ENCODE measurements at places on chromosomes 5 and 9. TPM values are rescaled to one million over a fixed set of nuclear protein-coding genes. Genes with fewer than 3 reads are reported as not detected.

GRCh38 chr9:129596541-129597331 is 24.2 kb downstream of the C9orf50 start:
- H3K4me1 ChIP-seq, result peaks cover 16% of the 10 kb centered on the region
- no peak for DNase-seq

- peaks cover 2% of the 10 kb centered on the region for H3K27me3 ChIP-seq
- H3K36me3 ChIP-seq, result no peaks in the 10 kb centered on the region
- no peak for DNase-seq
- H3K4me1 ChIP-seq, result no peaks in the 10 kb centered on the region
- no peak overlapping the region for H3K27ac ChIP-seq
Observed at GRCh38 chr9:72203205-72203803, 54.1 kb downstream of the GDA start.

DNA sequence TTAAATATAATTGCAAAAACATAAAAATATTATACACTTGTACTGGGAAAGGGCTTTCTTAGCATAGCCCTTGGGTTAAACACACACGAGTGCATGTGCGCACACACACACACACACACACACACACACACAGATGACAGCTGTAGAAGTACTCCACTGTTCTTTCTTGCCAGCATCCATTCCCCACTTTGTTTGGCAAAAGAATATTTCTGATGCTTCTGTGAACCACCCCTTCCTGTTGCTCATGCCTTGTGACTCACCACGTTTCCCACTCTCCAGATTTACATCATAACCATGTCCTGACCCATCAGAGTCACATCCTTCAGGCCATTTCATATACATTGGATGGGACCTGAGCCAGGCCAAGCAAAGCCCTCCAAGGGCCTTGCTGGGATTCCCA is 280.1 kb downstream of the DNAH5 start:
- H3K27ac ChIP-seq, result no peak overlapping the region
- H3K36me3 ChIP-seq, result no peaks in the 10 kb centered on the region
- H3K4me3 ChIP-seq, result no peak overlapping the region
- no peak for DNase-seq

DNA sequence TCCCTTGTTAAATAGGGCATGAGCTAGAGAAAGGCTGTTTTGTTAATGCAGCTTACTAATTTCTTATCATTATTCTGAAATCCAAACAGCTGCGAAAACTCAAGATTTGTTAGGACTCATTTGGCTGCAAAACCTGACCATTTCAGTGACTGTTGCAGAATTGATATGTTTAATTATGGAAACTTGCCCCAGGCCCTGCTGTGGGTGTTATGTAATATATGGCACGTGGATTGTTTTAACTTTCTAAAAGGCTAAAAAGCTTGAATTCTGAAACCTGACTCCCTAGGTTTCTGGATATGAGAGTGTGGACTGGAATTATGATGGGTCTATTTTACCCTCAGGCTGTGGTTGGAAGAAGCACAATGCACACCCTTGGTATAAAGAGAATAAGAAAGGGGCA is 4.4 kb downstream of the IL9 start:
- no peak overlapping the region for H3K27ac ChIP-seq
- no peaks in the 10 kb centered on the region for H3K36me3 ChIP-seq
- no peak for DNase-seq

The PPP3R2 gene
- total RNA-seq, result not detected

DNA sequence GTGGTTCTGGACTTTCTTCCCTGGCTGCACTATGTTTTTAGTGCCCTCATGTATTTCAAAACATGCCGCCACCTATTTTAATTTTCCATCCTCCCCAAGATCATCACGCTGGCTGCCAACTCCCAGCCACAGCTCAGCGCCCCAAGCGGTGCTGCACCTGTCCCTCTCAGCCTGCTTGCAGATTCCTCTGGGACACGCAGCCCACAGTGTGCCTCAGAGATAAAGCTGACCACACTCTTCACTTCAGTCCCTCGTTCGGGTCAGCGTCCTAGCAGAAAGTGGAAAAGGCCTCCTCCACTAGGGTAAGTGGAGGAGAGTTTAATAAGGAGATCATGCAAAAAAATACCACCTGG is 56.2 kb upstream of the CKS2 start:
- no peaks in the 10 kb centered on the region for H3K27me3 ChIP-seq
- H3K36me3 ChIP-seq, result no peaks in the 10 kb centered on the region
- H3K27ac ChIP-seq, result no peak overlapping the region
- DNase-seq, result peak; percentile 4
- H3K4me1 ChIP-seq, result no peaks in the 10 kb centered on the region
- no peak overlapping the region for H3K4me3 ChIP-seq

The BARX1 gene
- not detected for total RNA-seq

DNA sequence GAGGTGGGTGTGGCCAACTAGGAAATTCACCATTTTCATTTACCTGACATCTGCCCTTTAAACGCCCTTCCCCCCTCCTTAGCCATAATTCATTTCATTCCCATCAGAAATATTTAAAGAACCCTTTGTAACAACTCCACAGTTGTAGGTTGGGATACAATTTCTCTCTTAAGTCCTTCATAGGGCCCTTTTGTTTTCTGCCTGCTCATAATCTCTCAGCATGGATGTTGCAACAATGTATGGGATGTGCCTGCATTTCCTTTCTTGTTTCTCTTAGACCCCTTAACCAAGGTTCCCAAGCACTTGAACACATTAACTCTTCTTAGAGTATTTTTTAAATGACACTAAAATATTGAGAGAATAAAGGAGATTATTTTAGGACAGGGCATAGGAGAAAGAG is 51.7 kb upstream of the MYO10 start:
- H3K36me3 ChIP-seq, result no peaks in the 10 kb centered on the region
- H3K27ac ChIP-seq, result no peak overlapping the region
- no peaks in the 10 kb centered on the region for H3K4me1 ChIP-seq
- no peak for DNase-seq

The LVRN gene
- not detected for total RNA-seq

The HAPLN1 gene
- total RNA-seq, result not detected

- H3K27ac ChIP-seq, result no peak overlapping the region
- H3K4me1 ChIP-seq, result no peaks in the 10 kb centered on the region
- H3K4me3 ChIP-seq, result no peak overlapping the region
Observed at GRCh38 chr9:805151-805550, 36.3 kb upstream of the DMRT1 start.

The AQP3 gene
- total RNA-seq, result 140 TPM

The DMRT2 gene
- not detected for total RNA-seq

GRCh38 chr9:22255337-22255736 is 191.3 kb upstream of the DMRTA1 start:
- DNase-seq, result no peak
- H3K27ac ChIP-seq, result no peak overlapping the region
- H3K4me3 ChIP-seq, result no peak overlapping the region

DNA sequence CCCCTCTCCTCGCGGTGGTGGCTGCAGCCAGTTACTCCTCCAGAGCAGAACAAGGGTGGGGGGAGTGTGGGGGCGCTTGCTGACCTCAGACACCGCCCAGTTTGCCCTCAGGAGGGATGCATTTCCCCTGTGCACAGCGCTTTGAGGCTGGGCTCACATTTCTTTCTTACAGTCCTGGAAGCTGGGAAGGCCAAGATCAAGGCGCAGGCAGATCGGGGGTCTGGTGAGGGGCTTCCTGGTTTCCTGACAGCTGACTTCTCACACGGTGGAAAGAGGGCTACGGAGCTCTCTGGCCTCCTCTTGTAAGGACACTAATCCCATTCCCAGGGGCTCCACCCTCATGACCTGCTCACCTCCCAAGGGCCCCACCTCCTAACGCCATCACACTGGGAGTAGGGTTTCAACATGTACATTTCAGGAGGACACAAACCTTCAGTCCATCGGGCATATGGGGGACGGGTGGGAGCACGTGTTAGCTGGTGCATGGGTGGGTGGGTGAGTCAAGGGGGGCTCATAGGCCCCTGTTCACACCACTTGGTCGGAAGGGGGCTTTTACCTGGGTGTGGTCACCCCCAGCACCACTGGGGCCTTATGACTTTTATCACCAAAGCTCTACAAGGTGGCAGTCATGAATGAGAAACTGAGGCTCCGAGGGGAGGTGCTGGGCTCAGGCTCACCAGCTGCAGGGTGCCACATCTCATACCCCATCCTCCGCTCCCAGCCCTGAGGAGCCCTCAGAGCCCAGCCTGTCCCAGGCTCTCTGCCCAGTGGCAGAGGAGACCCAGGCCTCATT is 7.7 kb upstream of the SCGB3A1 start:
- no peaks in the 10 kb centered on the region for H3K36me3 ChIP-seq
- DNase-seq, result no peak
- no peak overlapping the region for H3K4me3 ChIP-seq
- H3K27ac ChIP-seq, result no peak overlapping the region
- H3K4me1 ChIP-seq, result no peaks in the 10 kb centered on the region
- no peaks in the 10 kb centered on the region for H3K27me3 ChIP-seq

DNA sequence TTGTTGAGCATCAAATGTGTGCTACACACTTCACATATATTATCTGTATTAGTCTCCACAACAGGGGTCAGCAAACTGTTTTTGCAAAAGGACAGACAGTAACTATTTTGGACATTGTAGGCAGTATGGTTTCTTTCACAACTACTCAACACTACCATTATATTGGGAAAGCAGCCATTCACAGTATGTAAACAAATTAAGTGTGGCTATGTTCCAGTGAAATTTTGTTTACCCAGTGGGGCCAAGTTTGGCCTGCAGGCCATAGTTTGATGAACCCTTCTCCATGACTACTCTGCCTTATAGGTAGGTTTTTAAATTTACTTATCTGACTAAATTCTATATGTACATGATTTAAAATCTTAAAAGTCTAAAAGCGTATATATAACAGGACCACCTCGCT is 13.0 kb upstream of the FAM151B start:
- no peaks in the 10 kb centered on the region for H3K4me1 ChIP-seq
- H3K27me3 ChIP-seq, result no peaks in the 10 kb centered on the region
- no peak overlapping the region for H3K27ac ChIP-seq
- DNase-seq, result no peak
- H3K36me3 ChIP-seq, result peaks cover 21% of the 10 kb centered on the region
- no peak overlapping the region for H3K4me3 ChIP-seq

All from CD4-positive, CD25-positive, alpha-beta regulatory T cell (primary cell).